ENCODE measurements at places on chromosomes 5 and 9. TPM values are rescaled to one million over a fixed set of nuclear protein-coding genes. Genes with fewer than 3 reads are reported as not detected.

GRCh38 chr5:138632900-138633489, 57.8 kb upstream of the HSPA9 start:
- DNase-seq: peak; percentile 85
- no peaks in the 10 kb centered on the region for H3K27me3 ChIP-seq
- H3K4me1 ChIP-seq: no peaks in the 10 kb centered on the region
- H3K4me3 ChIP-seq: no peak overlapping the region
- H3K36me3 ChIP-seq: no peaks in the 10 kb centered on the region
- H3K27ac ChIP-seq: no peak overlapping the region

MLLT3 gene
- total RNA-seq: 13.8 TPM

CACFD1 gene
- 8.0 TPM for total RNA-seq

DNA sequence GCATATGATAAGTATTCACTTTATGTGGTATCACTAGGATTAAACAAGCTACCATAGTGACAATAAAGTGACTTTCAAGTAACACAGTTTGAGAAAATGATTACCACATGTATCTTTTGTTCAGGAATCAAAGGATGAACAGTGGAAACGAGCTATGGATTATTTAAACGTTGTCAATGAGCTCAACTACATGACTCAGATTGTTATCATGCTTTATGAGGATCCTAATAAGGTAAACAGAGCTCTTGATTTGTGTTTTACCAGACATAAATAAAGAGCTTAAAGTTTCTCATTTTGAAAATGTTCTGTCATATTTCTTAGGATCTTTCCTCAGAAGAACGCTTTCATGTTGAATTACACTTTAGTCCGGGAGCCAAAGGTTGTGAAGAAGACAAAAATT, 57.4 kb downstream of the PPIP5K2 start:
- H3K36me3 ChIP-seq: peaks cover 22% of the 10 kb centered on the region
- no peak overlapping the region for H3K4me3 ChIP-seq
- no peaks in the 10 kb centered on the region for H3K27me3 ChIP-seq
- no peak overlapping the region for H3K27ac ChIP-seq
- no peak for DNase-seq

- no peak overlapping the region for H3K4me3 ChIP-seq
- no peak overlapping the region for H3K27ac ChIP-seq
- H3K27me3 ChIP-seq: no peaks in the 10 kb centered on the region
Observed at GRCh38 chr5:68894673-68895072, 199.1 kb upstream of the SLC30A5 start.

GPX3 gene
- total RNA-seq: 8.8 TPM

DNA sequence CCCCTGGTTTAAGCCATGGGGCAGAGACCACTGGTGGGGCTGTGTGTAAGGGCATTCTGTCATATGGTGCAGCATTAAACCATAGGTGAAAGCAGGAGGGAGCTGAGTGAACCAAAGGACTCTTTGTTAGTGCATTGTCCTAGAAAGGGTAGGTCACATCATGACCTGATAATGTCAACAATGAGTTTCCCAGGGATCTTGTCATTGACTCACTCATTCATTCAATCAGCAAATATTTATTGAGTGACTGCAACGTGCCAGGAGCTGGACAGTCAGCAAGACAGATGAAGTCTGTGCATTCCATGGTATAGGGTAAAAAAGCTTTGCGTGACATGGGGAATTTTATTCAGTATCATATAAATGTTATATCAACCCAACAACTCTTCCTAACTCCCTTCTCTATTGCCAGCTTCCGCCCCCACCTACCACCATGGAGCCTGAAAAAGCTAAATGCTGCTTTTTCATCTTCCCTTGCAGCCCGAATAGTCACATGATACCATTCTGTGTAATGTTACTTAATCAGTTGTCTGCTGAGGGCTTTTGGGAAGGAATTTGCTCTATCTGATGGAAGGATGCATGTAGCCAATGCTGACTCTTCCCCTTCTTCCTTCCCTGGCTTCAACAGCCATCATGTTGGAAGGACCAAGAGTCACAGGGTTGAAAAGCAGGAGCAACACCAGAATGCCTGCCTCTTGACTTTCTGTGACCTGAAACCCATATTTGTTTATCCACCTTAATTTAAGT, 11.5 kb upstream of the OTULINL start:
- no peak overlapping the region for H3K4me3 ChIP-seq
- no peaks in the 10 kb centered on the region for H3K27me3 ChIP-seq
- H3K4me1 ChIP-seq: no peaks in the 10 kb centered on the region

EFCAB9 gene
- total RNA-seq: not detected

GRCh38 chr9:124013309-124014210, 2.0 kb downstream of the LHX2 start:
- no peaks in the 10 kb centered on the region for H3K36me3 ChIP-seq
- H3K4me1 ChIP-seq: no peaks in the 10 kb centered on the region
- H3K27ac ChIP-seq: no peak overlapping the region
- peaks cover 84% of the 10 kb centered on the region for H3K27me3 ChIP-seq
- DNase-seq: peak; percentile 85

DNA sequence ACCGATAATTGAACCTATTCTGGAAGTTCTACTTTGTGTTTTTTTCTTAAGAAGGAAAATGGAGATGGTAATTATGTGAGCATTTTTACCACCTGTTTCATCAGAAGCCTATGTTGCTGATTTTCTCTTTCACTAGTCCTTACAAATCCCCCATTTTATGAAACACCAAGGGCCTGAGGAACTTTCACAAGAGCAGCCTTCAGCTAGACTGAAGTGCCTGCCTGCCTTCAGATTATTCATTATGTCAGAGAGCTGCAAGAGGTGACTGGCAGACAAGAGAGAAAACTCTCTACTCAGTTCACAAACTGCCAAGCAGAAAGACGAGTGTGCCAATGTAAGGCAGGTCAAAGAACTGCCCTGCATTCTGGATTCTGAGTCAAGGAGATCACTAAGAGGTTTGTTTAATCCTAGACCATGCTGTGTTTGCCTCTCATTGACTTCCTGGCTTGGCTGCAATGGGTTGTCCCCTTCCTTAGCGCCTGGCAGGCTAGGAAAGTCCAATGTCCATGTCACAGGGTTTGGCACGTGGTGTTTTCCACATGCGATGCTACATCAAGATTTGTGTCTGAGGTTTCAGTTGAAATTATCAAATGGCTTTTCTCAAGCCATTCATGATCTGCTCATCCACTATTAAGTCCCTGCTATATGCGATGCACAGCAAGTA, 143.3 kb downstream of the CDC42SE2 start:
- H3K27ac ChIP-seq: no peak overlapping the region
- no peak for DNase-seq
- H3K4me3 ChIP-seq: no peak overlapping the region
- H3K27me3 ChIP-seq: no peaks in the 10 kb centered on the region
- H3K36me3 ChIP-seq: peaks cover 8% of the 10 kb centered on the region

GRCh38 chr5:142007237-142007544, 5.6 kb downstream of the GNPDA1 start:
- no peak overlapping the region for H3K4me3 ChIP-seq
- peaks cover 52% of the 10 kb centered on the region for H3K36me3 ChIP-seq
- H3K27me3 ChIP-seq: no peaks in the 10 kb centered on the region
- no peak overlapping the region for H3K27ac ChIP-seq
- no peak for DNase-seq
- peaks cover 6% of the 10 kb centered on the region for H3K4me1 ChIP-seq

GRCh38 chr9:68732405-68733020, 27.5 kb downstream of the PIP5K1B start:
- H3K36me3 ChIP-seq: no peaks in the 10 kb centered on the region

- no peak for DNase-seq
- no peak overlapping the region for H3K4me3 ChIP-seq
- H3K27me3 ChIP-seq: peaks cover 17% of the 10 kb centered on the region
- no peaks in the 10 kb centered on the region for H3K36me3 ChIP-seq
- H3K4me1 ChIP-seq: no peaks in the 10 kb centered on the region
- no peak overlapping the region for H3K27ac ChIP-seq
Observed at GRCh38 chr5:39211773-39212172, 7.6 kb downstream of the FYB1 start.

GRCh38 chr5:180792965-180793287, 9.7 kb downstream of the MGAT1 start:
- no peak overlapping the region for H3K27ac ChIP-seq
- no peak for DNase-seq
- no peaks in the 10 kb centered on the region for H3K27me3 ChIP-seq
- H3K4me3 ChIP-seq: no peak overlapping the region

ACTL7B gene
- not detected for total RNA-seq

- no peak overlapping the region for H3K27ac ChIP-seq
- no peak for DNase-seq
- no peaks in the 10 kb centered on the region for H3K27me3 ChIP-seq
- peaks cover 4% of the 10 kb centered on the region for H3K4me1 ChIP-seq
- H3K36me3 ChIP-seq: no peaks in the 10 kb centered on the region
- no peak overlapping the region for H3K4me3 ChIP-seq
Observed at GRCh38 chr9:108108852-108109448, 619.4 kb upstream of the KLF4 start.

GRCh38 chr5:107900721-107901120, 230.0 kb upstream of the EFNA5 start:
- no peak overlapping the region for H3K27ac ChIP-seq
- H3K4me3 ChIP-seq: no peak overlapping the region
- H3K36me3 ChIP-seq: no peaks in the 10 kb centered on the region
- H3K4me1 ChIP-seq: no peaks in the 10 kb centered on the region
- no peak for DNase-seq

DNA sequence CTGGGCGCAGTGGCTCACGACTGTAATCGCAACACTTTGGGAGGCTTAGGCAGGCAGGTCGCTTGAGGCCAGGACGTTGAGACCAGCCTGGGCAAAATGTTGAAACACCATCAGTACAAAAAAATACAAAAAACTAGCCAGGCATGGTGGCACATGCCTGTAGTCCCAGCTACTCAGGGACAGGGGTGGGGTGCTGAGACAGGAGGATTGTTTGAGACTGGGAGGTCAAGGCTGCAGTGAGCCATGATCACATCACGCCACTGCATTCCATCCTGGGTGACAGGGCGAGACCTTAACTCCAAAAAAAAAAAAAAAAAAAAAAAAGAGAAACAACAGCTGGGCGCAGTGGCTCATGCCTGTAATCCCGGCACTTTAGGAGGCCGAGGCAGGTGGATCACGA, 23.7 kb downstream of the DCAF12 start:
- H3K4me3 ChIP-seq: no peak overlapping the region
- no peaks in the 10 kb centered on the region for H3K27me3 ChIP-seq
- no peak overlapping the region for H3K27ac ChIP-seq
- peaks cover 56% of the 10 kb centered on the region for H3K36me3 ChIP-seq
- H3K4me1 ChIP-seq: no peaks in the 10 kb centered on the region

- peaks cover 45% of the 10 kb centered on the region for H3K36me3 ChIP-seq
- H3K4me1 ChIP-seq: no peaks in the 10 kb centered on the region
- no peak overlapping the region for H3K4me3 ChIP-seq
- H3K27ac ChIP-seq: no peak overlapping the region
- no peaks in the 10 kb centered on the region for H3K27me3 ChIP-seq
Observed at GRCh38 chr9:132896264-132896663, 17.6 kb downstream of the SPACA9 start.

DNA sequence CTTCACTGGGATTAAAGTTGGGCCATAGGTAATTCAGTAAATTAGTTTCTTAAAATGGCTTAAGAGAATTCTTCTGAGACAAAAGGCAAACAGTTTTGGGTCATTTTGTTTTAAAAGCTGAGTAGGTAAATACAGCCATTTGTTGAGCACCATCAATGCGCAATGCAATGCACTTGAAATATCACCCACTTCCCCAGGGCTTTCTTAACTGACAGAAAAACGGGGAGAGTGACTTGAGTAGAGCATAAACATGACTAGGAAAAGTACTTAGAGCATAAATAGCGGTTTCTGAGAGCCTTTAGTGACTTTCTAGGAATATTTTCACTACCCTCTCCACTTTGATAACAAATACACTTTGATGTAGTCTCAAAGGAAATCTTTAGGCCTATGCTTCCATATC, 27.2 kb downstream of the MLANA start:
- H3K27me3 ChIP-seq: no peaks in the 10 kb centered on the region
- H3K36me3 ChIP-seq: peaks cover 28% of the 10 kb centered on the region
- peaks cover 9% of the 10 kb centered on the region for H3K4me1 ChIP-seq
- no peak for DNase-seq

GRCh38 chr5:179006564-179006963, 11.4 kb upstream of the GRM6 start:
- no peaks in the 10 kb centered on the region for H3K4me1 ChIP-seq
- H3K4me3 ChIP-seq: no peak overlapping the region
- no peak for DNase-seq
- no peaks in the 10 kb centered on the region for H3K27me3 ChIP-seq

FGF1 gene
- total RNA-seq: 2.9 TPM

DNA sequence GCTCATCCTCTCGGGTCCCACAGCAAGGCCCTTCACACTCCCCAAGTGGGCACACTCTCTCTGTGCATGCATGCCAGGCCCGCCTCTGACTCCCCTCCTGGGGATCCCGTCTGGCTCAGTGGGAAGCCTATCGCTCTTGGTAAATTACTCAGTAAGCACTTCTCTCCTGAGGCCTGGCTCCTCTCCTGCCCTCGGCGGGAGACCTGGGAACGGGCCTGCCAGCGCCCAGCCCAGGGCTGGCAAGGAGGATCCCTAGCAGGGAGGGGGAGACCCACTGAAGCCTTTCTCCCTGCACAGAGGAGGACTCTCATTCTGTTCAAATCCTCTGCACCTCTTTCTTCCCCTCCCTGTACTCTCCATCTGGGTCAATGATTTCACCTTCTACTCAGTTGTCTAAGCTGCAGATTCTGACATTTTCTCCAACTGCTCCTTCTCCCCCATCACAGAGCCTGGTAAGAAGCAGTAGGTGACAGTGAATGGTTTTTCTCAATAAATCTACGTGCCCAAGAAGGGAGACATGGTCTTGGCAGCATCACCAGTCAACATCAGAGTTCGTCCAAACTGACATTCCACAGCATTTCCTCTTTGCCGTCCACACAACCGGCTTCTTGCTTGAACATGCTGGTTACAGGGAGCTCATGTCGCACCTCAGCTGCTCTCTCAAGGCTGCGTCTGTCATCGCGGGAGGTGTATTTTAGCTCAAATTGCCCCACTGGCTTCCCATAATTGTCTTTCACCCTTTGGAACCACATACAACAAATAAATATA, 81.9 kb downstream of the GPR21 start:
- peaks cover 16% of the 10 kb centered on the region for H3K27me3 ChIP-seq
- H3K36me3 ChIP-seq: no peaks in the 10 kb centered on the region
- H3K4me1 ChIP-seq: no peaks in the 10 kb centered on the region
- no peak overlapping the region for H3K27ac ChIP-seq
- no peak for DNase-seq

DNA sequence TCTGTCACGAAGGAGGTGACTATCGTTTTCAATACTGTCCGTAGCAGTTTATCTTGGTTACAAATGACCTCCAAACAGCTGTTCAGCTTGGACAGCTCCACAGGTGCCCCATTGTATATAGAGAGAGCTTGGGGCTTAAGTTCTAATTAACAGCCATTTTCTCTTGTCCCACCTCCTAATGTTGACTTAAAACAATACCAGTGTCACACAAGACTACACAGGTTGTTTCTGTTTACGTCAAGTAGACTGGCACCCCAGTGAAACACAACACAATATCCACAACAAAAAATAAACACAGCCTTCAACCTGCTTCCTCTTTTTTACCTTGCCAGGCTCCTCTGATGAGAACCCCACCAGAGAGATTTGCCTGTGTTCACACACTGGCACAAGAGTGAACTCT, 39.8 kb upstream of the TLE1 start:
- H3K27me3 ChIP-seq: peaks cover 7% of the 10 kb centered on the region
- no peaks in the 10 kb centered on the region for H3K36me3 ChIP-seq
- no peak for DNase-seq

NIPAL4 gene
- not detected for total RNA-seq

GRCh38 chr5:11467588-11467987, 436.7 kb downstream of the CTNND2 start:
- H3K27ac ChIP-seq: no peak overlapping the region
- DNase-seq: no peak
- H3K4me1 ChIP-seq: no peaks in the 10 kb centered on the region
- no peaks in the 10 kb centered on the region for H3K27me3 ChIP-seq

All from osteoblast (primary cell).